HCEC 1CT (cell line): ENCODE measurements at places on chromosomes 6 and 20.
A peak's percentile ranks its signal among the peaks of the same experiment; 100 is the strongest.

DNA sequence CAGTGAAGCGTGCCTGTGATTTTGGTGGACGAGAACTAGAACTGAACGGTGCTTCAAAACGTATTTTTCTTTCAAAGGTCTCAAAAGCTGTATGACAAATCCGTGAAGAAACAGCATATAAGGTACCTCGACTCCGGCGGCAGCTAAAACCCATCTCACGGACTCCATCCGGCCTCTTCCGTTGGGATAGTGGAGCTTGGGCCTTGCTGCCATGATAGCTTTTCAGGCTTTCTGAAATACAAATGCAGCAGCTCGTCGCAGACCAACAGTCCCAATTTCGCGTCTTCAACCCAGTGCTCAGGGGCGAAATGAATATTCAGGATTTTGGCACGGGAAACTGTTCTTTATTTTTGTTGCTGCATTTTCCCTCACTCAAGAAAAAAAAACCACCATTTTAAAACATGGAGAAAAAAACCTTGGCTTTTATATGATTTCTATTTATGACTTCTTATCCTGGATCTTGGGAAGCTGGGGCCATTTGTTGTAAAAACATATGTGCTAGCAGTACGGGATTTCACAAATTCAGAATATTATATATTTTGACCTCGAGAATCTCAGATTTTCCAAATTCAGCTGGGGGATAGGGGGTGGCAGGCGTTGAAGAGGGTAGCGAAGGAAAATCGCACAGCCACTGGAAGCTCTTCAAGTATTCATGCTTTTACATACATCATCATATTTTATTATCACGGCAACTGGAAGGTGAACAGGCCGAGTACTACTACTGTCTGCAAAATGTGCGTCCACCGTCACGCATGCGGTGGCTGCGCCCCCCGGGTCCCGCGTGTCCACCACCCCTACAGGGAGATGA, 849 bp downstream of the GSTA4 start:
- peak; percentile 56 for DNase-seq

GRCh38 chr6:128465368-128466343, 54.7 kb downstream of the PTPRK start:
- peak; percentile 27 for DNase-seq

DNA sequence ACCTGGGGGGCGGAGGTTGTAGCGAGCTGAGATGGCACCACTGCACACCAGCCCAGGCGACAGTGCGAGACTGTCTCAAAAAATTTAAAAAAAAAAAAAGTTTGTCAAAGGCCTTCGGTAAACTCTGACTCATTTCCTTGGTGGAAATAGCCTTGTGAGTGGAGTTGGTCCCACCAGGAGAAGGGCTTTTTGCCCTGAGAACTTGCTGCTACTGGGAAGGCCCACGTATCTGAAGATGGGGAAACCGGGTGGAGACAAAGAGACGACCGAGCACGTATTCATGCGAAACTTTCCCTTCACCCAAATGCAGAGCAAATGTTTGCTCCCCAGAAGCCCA, 51.7 kb downstream of the SLC22A23 start:
- no peak for DNase-seq

- peak; percentile 32 for DNase-seq
Measured at GRCh38 chr6:72966628-72967280, 258.5 kb downstream of the KHDC1L start.

- peak; percentile 45 for DNase-seq
Measured at GRCh38 chr6:5084781-5085647, at the start of gene PPP1R3G. PPP1R3G (plus strand) TSS chr6:5085341; CDS start chr6:5085486, 145 bp downstream.

- no peak for DNase-seq
Measured at GRCh38 chr6:90429713-90430112, 133.1 kb upstream of the BACH2 start.

DNA sequence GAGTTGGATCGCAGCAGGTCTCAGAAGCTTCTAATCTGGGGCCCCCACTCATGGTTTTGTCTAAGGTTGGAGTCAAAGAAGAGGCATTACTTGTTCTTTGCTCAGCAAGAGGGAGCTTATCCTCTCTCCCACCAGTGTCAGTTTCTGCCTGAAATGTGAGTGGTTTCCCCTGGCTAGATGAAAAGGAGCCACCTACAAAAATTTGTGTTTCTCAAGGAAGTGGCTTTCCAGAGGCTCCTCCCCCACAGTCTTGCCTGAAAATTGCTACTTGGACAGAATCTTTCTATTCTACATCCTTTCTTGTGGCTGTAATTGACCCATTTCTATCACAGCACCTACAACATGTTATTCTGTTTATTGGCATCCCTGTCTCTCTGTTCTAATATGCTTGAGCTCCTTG, 37.9 kb downstream of the SCML4 start:
- no peak for DNase-seq

- DNase-seq = no peak
Measured at GRCh38 chr20:10604865-10605440, 68.8 kb downstream of the JAG1 start.

DNA sequence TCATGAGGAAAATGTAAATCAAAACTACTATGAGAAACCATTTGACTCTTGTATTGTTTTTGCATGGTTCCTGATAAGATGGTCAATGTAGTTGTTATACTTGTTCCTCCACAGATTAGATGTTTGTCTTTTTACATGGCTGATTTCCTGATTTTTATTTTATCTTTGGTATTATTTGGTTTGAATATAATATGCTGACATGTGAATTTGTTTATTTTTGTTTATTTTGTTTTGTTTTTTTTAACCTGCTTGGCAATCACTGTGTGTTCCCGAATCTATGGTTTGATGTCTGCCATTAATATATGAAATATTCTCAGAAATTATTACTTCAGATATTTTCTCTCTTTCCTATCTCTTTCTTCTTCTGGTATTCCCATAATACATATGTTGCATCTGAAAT, 899.5 kb upstream of the ADGRB3 start:
- no peak for DNase-seq

- DNase-seq = no peak
Measured at GRCh38 chr6:107543567-107543966, 53.6 kb downstream of the SOBP start.

- DNase-seq = no peak
Measured at GRCh38 chr6:116666869-116667268, 1.7 kb downstream of the ZUP1 start.

- no peak for DNase-seq
Measured at GRCh38 chr6:108966855-108967755, 118.9 kb downstream of the ARMC2 start.

GRCh38 chr6:76418560-76419223, 346.2 kb upstream of the IMPG1 start:
- DNase-seq = no peak

- no peak for DNase-seq
Measured at GRCh38 chr6:148866657-148867268, 119.9 kb downstream of the UST start.

GRCh38 chr20:23086056-23086566, at the start of gene CD93:
CD93 (minus strand) TSS chr20:23086324; CDS start chr20:23086192, 132 bp downstream.
- no peak for DNase-seq

DNA sequence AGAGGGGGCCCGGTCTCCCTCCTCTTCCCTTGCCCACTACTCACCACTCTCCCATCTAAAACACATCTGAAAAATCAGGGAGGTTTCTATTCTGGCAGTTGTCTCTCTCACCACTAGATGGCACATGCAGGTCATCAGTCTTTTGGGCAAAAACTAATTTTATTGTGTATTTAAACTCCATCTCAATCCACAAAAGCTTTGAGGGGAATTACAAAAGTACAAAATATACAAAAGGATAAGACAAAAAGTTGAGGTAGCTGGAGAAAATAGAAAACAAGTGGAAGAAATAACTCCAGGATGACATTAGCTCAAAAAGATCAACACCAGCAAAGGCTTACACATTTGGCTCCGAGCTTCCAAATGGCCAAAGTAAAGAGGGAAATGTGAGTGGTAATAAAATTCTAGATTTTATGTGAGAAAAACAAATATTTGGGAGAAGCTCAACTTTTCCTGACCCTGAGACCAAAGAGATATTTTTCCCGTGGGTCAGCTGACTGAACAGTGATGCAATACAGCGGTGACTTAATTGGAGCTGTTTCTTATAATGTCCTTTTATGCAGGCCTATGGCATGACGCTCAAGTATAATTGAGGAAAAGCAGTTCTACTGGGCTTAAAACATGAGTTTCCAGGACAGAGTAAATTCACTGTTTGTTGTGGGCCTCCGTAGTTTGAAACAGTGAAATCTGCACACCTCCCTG, 79.8 kb upstream of the CHD6 start:
- peak; percentile 42 for DNase-seq

DNA sequence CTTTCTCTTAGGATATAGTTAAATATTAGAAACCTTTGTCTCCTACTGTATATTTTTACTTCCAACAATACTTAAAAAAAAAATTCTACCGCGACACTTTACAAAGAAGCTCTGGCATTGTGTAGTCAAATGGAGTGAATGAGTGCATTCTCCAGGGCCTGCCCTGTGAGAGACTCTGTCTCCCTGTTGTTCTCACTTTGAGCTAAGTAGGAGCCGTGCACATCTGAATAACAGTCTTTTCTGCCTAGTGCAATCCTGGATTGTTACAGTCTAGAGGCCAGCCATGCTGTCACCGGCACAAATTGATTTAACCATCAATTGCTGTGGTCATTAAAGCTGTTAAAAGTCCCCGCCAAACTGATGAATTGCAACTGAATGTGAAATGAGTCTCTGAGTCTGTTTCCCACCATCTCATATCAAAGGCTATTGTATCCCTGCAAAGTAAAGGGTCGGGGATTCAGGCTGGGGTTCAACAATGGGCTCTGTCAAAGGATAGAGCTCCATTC, 156.0 kb downstream of the RFPL4B start:
- no peak for DNase-seq

- peak; percentile 79 for DNase-seq
Measured at GRCh38 chr6:117463762-117464665, 18.5 kb upstream of the DCBLD1 start.

- no peak for DNase-seq
Measured at GRCh38 chr6:128005009-128005408, 104.2 kb upstream of the THEMIS start.

DNA sequence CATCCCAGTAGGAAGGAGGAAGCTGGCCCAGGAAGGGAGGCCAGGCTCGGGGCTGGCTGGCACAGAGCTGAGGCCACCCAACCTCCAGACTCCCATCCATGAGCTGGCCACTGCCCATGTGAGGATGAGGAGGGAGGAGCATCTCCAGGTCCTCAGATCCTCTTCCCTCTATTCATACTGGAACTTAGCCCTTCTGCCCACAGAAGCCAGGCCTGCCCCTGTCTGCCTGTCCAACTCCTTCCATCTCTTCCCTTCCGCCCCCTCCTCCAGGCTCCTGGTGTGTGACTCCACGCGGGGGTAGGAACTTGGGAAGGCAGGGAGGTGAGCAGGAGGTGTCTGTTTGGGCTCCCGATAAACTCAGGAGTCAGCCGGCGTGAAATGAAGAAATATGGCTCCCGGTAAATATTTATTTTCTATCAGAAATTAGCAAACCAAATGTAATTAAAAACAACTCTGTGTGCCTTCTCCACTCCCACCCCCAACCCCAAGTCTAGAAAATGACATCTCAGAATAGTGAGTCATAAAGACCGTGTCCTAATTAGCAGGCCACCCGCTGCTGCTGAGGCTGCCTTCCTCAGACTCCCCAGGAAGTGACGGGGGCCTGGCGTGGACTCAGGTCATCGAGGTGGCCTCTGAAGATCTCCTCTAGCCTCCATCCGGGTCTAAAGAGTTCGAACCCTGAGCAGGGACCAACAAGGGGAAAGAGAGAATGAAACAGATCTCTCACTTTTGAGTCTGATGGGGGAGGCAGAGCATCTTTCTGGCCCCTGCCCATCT, 81.9 kb downstream of the MDGA1 start:
- no peak for DNase-seq

DNA sequence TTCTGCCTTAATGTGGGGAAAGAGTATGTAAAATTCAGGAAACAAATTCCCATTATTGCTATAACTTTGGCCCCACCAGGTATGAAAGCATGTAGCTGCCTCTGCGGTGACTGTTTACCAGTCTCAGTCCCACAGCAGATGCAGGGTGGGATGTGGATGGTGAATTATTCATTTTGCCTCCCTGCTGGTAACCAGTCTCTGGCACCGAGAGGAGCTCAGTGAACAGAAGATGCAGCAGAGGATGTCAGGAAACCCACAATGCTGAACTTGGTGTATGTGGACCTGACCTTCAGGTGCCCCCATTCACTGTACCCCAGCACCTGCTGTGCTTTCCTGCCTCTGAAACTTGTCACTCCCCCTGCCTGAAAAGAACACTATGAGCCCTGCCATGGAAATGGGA, 8.8 kb upstream of the METTL24 start:
- DNase-seq = no peak

GRCh38 chr20:38007526-38007925, 25.7 kb downstream of the TTI1 start:
- no peak for DNase-seq

- no peak for DNase-seq
Measured at GRCh38 chr6:137224799-137225198, 5.6 kb upstream of the IFNGR1 start.

DNA sequence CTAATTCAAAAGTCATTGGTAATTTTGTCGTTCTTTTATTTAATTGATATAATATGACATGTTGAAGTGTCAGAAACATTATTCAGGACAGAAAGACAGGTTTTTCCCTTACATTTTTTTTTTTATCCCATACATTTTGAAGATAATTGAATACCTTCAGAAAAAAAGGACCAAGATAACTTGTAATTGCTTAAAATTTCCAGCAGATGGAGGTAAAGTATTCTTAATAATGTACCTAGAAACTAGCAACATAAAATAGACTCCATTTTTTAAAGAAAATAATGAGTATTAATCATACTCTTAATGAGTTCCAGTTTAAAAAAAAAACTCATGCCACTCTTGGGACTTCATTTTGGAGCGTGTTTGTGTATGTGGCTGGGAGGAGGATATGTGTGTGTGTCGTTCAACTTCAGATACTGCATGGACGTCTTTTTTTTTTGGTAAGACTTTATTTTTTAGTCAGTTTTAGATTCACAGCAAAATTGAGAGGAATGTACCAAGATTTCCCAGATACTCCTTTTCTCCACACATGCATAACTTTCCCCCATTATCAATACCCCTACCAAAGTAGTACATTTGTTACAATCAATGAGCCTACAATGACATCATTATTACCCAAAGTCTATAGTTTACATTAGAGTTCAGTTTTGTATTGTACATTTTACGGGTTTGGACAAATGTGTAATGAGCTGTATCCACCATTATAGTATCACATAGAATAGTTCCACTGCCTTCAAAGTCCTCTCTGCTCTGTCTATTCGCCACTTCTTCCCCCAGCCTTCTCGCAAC, 79.4 kb downstream of the ROS1 start:
- peak; percentile 63 for DNase-seq

- DNase-seq = no peak
Measured at GRCh38 chr6:77930952-77931351, 278.1 kb downstream of the MEI4 start.

- no peak for DNase-seq
Measured at GRCh38 chr6:115811541-115811940, 249.2 kb downstream of the FRK start.
